ENCODE measurements at places on chromosomes 1 and 21. TPM values are rescaled to one million over a fixed set of nuclear protein-coding genes. Genes with fewer than 3 reads are reported as not detected.

GRCh38 chr1:41366455-41367287 lies 5.4 kb downstream of the FOXO6 start:
- DNase-seq: no peak

DNA sequence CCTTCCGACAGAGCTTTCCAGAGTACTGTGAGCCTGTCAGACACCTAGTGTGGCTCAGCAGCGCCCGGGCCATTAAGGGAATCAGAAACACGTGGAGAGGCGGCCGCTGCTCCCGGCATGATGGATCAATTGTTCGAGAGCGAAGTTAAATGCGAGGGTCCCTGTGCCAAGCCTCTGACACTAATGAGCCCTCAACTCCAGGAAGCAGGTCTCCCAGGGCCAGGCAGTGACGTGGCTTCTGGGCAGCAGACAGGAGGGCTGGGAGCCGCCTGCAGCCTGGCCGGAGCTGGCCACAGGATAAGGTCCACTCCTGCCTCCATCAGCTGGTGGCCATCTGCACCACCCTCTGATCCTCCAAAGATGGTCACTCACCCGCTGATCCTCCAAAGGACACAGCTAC lies 67.5 kb upstream of the CLDN14 start:
- no peak for DNase-seq

DNA sequence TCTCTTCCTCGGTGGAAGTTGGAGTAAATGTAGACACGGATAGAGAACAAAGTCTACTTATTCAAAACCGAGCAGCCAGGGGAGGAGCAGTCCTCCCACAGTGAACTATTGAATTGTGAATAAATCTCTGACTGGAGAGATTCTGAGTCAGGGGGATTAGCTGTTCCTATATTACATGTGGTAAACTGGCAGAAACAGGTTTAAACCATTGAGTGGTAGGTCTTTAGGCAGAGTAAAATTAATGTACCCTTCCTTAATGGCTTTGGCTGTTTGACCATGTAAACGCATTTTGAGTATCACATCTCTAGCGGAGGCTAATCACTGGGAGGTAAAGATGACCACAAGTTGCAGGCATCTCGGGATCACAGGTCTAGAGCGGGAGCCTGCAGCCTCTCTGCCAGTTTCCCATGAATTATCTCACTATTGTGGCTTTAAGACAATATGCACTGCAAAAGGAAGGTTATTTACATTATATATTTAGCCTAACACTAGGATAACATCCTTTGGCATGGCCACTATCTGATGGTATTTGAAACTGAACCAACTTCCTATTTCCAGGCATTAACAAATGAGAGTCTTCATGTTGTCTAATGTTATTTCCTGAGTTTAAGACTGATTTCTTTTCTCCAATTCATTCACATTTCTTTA lies 7.9 kb upstream of the DISC1 start:
- no peak for DNase-seq

DNA sequence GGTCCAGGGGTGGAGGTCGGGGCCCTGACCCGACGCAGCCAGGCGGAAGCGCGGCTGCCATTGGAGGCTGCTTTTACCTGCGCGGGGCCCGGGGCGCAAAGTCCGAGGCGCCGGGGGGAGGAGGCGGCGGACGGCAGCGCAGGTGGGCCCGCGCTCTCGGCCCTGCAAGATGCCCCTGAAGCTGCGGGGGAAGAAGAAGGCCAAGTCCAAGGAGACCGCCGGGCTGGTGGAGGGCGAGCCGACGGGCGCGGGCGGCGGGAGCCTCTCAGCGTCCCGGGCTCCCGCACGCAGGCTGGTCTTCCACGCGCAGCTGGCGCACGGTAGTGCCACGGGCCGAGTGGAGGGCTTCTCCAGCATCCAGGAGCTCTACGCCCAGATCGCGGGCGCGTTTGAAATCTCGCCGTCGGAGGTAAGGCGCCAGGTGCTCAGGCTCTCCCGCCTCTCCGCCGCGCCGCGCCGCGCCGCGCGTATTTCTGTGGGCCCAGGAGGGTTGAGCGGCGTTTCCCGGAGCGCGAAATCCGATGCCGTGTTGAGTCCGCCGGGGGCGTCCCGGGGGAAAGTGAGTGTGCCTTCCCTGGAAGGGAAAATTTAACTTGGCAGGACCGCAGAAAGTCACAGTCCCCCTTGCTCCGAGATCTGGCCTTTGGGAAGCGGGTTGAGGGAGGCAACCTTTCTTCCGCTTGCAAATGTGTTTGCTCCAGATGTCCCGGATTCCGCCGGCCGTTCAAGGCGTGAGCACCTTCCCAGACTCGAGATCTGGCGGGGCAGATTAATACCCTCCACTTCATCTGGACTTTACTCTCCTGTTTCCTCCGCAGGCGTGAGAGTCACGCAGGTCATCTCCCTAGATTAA lies at the start of gene GIPC2:
GIPC2 (plus strand) TSS at position 41 of the 853 bp plus-strand sequence; CDS start at position 170, 129 bp downstream.
- no peak for DNase-seq

GRCh38 chr1:156596426-156596825 lies 4.8 kb downstream of the NAXE start:
- DNase-seq: no peak

- no peak for DNase-seq
These were observed 708 bp downstream of the CHRNB2 start for GRCh38 chr1:154568157-154568815.

DNA sequence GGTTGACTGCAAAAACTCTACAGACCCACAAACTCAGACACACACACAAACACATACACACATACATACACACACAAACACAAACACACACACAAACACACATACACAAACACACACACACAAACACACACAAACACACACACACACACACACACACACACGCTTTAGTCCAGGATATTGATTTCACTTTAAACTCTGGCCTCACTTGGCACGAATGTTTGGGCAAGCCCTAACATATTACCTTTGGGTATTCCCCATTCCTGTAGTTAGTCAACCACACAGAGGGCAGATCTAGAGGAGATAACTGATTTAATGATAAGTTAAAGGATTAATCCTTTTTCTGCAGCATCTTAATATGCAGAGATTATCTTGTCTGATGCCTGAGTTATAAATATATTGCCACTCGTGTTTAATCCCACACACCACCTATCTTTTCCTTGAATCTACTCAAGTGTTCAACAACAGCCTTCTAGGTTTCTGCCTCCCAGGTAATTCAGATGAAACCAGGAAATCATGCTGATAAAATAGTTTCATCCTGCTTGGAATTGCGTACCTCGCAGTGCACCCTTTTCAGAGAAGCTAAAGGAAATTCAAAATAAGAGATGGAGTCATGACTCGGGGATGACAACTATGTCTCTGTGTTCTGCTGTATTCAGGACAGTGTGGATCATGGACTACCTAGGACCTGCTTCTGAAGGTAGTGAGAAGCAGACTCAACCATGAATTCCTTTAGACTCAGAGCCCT lies 14.5 kb upstream of the RUNX1 start:
- DNase-seq: no peak

DNA sequence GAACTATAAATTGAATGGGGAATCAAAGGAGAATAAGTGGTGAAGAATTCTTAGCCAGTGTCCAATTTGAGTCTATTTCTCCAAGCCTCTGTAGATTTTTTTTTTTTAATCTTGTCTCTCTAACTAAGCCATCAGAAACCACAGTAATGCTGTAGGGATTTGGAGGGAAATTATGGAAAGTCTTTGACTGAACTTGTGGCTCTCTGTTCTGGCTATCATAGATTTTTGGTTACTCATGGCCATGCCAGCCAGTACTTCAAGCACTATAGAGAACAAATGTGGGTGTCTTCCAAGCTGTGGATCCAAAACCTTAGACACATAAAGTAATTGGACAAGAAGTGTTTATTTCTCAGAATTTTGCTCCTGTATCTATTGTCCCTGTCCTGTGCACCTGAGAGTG lies 147.9 kb downstream of the LRRC40 start:
- DNase-seq: no peak

DNA sequence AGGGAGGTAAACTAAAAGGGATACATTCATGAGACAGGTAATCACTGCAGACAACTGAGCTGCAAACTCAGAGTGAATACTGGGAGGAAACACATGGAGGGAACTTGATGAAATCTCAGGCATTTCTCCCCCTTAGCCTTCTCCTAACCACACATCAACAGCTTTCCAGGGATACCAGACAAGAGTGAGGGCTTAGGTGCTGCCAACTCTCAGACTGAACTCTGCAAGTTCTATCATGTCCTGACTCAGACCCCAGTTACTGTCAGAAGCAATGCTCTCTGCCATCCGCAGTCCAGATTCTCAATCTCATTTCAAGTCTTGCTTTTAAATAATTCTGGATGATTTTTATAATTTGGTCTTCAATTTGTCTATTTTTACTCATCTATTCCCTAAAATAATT lies 267.3 kb downstream of the LTN1 start:
- DNase-seq: no peak

DNA sequence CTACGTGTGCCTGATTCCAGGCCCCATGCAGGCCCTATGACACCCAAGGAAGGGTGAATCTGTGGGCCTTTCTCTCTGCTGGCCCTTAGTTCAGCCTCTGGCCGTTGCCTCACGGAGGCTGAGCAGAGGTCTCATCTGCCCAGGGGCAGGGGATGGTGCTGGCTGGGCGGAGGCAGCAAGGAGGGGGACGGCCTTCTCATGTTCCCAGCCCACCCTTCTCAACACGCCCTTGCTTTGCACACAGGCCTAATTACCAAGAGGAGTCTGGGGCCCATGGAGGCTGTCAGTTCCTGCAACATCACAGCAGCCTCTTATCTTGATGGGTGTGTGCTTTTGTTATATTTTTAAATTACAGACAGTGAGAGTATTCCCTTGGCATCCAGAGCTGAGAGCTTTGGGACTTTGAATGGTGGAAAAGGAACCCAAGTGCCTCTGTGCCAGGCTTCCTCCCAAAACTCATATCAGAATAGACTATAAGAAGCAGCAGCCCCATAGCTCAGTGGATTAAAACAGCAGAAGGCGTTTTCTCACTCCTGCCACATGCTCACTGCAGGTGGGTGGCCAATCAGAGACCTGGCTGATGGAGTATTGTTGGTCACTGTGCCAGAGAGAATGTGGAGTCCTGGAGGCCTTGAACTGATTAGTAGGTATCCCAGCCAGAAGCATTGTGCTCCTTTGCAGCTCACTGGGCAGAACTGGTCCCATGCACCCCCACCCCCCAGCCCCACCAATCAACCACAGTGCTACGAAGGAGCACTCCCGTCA lies 164.9 kb downstream of the CAMTA1 start:
- no peak for DNase-seq

DNA sequence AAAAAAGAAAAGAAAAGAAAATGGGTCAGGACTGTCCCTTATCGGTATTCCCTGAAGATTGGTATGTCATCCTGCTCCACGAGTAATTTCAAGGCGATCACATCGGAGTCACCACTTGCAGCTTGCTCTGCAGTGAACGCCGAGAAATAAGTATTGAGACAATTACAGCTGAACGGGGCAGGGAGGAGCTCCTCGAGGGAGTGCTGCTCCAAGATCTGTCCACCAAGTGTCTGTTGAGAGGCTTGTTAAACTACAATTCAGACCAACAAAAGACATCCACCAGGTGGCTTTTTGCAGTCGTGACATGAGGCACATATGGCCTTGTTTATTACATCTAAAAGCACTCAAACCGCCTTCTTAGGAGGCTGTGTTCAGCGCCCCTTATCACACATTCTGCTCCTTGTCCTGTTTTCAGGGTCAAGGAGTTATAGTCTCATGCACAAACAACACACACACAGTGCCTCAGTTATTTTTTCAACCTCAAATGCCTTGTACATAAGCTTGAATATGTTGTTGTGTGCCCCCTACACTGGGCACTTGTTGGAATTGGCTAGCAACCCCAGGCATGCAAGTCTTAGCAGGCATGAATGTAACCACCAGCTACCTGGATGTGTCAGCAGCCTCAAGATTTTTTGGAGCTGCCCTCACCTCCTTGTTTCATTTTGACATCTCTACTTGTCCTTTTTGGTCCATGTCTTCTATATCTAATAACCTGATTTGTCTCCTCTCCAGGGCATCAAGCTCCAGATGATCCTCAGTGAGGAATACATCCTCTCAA lies 13.0 kb upstream of the CD48 start:
- DNase-seq: no peak

GRCh38 chr1:22055463-22055862 lies 3.0 kb downstream of the CDC42 start:
- no peak for DNase-seq

The UHMK1 gene
- total RNA-seq: 47.0 TPM

The LCE2B gene
- not detected for total RNA-seq

The HES2 gene
- total RNA-seq: 41.8 TPM

The SLAMF1 gene
- not detected for total RNA-seq

The PDC gene
- total RNA-seq: not detected

The UBR4 gene
- 186 TPM for total RNA-seq

The KRTAP12-2 gene
- not detected for total RNA-seq
